ENCODE measurements at places on chromosomes 1 and 21.

GRCh38 chr1:219121679-219122078, 52.0 kb upstream of the LYPLAL1 start:
- no peak for DNase-seq

- DNase-seq: no peak
Measured at GRCh38 chr1:77370583-77371306, 88.9 kb downstream of the AK5 start.

GRCh38 chr1:187513190-187513589, 684.4 kb downstream of the PLA2G4A start:
- DNase-seq: no peak

GRCh38 chr1:41919764-41920397, 1.2 kb upstream of the HIVEP3 start:
- DNase-seq: peak; percentile 83

- no peak for DNase-seq
Measured at GRCh38 chr1:18012686-18013085, 94.9 kb upstream of the IGSF21 start.

GRCh38 chr1:201709564-201710295, 119.2 kb upstream of the IPO9 start:
- DNase-seq: peak; percentile 27

GRCh38 chr1:50979937-50980336, 9.9 kb downstream of the CDKN2C start:
- DNase-seq: no peak

DNA sequence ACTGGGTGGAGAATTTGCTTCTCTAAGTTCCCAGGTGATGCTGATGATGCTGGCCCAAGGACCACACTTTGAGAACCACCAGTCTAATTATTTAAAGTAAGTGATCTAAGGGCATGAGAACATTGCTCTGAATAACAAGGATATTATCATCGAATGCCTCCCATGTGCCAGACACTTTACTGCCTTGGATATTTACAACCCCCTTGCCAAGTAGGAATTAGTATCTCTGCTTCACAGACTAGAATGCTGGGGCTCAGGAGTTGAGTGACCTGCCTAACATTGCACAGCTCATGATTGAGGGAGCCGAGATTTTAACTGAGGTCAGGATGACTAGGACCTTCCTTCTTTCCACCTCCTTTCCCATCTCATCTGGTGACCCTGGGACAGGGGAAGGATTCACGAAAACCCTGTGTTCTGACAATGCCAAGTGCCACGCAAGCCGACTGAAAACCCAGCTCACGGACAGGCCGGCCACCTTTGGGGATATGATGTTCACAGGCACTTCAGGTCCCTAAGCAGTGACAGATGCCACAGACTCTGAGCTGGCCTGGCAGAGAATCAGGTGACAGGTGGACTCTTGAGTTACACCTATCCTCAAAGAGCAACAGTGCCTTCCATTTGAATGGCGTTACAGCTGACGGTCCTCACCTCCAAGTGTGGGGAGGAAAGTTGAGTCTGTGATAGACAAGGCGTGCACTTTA, 230.7 kb downstream of the TOMM20 start:
- DNase-seq: no peak

DNA sequence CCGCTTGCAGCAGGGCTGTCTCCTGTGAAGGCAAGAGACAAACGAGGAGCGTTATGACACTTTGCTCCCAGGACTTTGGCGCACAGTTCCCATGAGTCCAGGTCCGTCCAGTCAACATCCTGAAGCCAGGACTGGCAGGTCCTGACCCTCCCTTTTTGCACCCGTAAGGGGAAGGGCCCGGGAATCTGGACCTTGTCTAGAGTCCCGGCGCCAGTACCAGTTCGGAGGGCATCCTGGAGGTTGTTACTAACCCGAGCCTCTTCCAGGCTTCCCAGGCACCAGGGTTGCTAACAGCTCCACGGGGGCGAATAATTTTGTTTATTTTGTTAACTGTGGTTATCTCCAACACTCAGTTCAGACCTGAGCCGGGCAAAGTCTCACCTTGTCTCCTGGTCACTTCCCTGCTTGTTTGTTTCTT, 682 bp upstream of the RWDD3 start:
- DNase-seq: no peak

DNA sequence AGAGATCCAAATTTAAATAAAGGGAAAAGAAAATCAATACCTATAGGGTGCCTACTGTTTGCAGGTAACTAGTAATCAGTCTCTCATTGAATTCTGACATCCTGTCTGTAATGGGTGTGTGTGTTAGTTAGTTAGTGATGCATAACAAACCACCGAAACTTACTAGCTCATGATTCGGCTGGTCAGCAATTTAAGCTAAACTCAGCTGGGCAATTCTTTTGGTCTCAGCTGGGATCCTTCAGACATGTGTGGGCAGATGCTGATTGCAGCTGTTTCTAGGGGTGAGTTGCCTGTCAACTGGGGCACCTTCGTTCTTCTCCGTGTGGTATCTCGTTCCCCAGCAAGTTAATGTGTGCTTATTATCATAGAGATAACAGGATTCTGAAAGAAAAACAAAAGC, 40.2 kb upstream of the ZNF124 start:
- no peak for DNase-seq

DNA sequence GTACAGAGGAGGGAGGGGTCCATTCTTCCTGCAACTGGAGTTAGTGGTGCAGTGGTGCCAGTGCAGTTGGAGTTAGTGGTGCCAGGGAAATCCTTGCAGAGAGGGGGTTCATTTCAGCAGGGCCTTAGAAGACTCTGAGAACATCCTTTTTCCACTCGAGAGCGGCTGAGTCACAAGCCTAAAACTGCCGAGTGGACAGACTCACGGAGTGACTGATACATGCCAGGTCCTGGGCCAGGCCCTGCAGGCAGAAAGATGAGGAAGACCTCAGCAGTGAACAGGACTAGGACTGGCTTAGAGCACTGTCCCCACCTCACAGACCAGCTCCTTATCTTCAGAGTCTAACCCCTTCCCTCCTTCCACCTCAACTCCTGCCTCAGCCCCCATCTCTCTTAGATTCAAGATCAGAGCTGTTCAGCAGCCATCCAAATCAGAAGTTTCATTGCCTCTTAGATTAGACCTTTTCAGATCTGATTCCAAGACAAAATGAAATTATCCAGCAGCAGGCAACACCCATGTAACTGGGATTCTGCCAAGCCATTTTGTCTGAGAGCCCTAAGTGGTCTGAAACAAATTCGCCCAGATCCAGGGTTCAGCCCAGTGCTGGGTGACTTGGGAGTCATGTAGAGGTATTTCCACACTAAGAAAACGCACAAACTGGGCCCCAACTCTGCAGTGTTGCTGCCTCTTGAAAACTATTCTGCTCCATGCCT, 12.7 kb upstream of the IKBKE start:
- DNase-seq: no peak

DNA sequence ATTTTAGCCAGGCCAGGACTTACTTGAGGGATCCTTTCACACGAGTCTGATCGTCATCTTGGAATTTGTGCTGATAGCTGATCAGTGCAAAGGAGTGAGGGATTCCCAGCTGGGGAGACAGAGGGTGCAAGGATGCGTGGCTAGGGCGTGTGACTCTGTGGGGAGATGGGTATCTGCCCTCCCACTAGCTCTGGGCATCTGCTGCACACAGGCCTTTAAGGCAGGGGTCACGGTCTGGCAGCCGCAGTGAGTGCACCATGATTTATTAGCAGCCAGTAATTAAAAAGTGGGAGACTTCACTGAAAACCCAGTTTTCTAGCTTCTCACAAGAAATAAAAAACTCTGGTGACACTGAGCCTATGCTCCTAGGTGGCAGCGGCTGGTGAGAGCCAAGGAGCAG, 20.4 kb downstream of the THAP3 start:
- DNase-seq: no peak

DNA sequence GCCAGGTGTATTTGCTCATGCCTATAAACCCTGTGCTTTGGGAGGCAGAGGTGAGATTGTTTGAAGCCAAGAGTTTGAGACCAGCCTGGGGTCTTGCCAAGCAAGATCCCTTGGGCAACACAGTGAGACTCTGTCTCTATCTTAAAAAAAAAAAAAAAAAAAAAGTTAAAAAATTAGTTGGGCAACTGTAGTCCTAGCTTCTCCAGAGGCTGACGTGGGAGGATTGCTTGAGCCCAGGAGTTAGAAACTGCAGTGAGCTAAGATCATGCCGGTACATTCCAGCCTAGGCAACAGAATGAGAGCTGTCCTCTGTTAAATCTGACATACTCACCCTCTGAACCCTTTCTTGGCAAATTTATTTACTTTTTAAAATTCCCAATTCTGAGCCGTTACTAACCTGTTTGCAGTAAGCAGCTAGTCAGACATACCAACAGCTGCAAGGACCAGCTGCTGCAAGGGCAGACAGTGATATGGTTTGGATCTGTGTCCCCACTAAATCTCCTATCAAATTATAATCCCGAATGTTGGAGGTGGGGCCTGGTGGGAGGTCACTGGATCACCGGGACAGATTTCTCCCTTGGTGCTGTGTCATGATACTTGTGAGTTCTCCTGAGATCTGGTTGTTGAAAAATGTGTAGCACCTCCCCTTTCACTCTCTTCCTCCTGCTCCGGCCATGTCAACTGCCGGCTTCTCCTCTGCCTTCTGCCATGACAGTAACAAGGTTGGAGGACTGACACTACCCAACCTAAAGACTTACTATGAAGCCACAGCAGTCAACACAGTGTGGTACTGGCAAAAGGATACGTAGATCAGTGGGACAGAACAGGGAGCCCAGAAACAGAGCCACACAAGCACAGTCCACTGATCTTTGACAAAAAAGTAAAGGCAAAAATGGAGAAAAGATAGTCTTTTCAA, 10.6 kb downstream of the PARP1 start:
- no peak for DNase-seq

GRCh38 chr1:98325646-98326440, 335.7 kb upstream of the SNX7 start:
- no peak for DNase-seq

DNA sequence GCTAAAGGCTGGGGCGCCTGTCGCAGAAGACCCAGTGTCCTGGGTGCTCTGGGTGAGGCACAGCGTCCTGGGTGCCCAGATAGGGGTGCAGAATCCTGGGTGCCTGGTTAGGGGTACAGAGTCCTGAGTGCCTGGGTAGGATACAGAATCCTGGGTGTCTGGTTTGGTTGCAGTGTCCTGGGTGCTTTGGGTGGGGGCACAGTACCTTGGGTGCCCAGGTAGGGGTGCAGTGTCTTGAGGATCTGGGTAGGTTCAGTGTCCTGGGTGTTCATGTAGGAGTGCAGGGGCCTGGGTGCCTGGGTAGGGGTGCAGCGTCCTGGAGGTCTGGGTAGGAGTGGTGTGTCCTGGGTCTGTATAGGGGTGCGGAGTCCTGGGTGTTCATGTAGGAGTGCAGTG, 178.7 kb downstream of the CAMTA1 start:
- DNase-seq: no peak

- no peak for DNase-seq
Measured at GRCh38 chr21:37758982-37759381, 157.3 kb downstream of the KCNJ6 start.

GRCh38 chr1:55423376-55423775, 208.2 kb upstream of the USP24 start:
- no peak for DNase-seq

DNA sequence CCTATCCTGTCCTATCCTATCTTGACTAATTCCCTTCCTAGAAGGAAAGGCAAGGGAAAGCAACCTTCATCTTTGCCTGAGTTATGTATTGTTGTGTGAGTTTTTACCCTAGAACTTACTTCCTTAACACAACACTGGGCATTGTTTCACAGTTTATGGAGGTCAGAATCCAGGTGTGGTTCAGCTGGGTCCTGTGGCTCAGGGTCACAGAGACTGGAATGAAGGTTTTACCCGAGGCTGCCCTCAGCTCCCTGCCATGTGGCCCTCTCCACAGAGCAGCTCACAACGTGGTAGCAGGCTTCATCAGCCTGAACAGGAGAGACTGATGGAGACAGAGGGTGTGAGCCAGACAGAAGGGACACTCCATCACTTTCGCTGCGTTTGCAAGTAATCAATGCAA, 140.5 kb downstream of the FCRL5 start:
- DNase-seq: no peak

DNA sequence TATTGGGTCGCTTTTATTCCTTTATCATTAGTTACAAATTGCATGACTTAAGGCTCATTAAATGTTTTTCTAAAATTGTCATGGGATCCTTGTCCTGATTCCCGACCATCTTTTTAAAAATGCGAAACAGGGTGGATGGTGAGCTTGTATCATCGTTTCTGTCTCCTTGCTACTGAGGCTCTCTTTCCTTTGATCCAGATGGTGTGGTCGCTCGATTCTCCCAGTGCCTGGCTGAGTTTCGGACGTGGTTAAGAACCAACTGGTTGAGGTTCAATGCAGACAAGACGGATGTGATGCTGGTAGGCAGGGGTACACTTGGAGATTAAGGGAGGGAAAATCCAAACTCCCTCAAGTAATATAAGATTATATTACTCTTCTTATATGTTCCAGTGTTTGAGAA, 1.2 kb downstream of the MIER1 start:
- DNase-seq: no peak

- DNase-seq: peak; percentile 12
Measured at GRCh38 chr1:37793773-37794371, at the start of gene MANEAL. MANEAL (plus strand) TSS chr1:37793847; CDS start chr1:37794183, 336 bp downstream.

DNA sequence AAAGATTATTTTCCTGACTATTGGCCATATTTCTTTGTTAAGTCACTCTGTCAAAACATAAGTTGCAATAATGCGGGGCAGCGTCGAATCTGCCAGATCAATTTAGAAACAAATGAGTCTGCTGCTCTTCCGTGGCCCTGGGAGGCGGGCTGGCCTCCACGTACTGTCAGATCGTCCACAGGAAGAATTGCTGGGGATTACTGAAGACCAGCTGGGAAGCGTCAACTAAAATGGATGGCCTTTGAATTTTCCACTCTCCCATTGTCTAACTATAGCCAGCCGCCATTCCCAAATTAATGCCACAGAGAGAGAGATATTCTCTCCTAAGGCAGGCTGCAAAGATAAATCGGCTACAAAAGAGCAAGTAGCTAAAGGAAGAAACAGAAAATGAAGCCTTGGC, 560.2 kb downstream of the SMYD3 start:
- DNase-seq: no peak

DNA sequence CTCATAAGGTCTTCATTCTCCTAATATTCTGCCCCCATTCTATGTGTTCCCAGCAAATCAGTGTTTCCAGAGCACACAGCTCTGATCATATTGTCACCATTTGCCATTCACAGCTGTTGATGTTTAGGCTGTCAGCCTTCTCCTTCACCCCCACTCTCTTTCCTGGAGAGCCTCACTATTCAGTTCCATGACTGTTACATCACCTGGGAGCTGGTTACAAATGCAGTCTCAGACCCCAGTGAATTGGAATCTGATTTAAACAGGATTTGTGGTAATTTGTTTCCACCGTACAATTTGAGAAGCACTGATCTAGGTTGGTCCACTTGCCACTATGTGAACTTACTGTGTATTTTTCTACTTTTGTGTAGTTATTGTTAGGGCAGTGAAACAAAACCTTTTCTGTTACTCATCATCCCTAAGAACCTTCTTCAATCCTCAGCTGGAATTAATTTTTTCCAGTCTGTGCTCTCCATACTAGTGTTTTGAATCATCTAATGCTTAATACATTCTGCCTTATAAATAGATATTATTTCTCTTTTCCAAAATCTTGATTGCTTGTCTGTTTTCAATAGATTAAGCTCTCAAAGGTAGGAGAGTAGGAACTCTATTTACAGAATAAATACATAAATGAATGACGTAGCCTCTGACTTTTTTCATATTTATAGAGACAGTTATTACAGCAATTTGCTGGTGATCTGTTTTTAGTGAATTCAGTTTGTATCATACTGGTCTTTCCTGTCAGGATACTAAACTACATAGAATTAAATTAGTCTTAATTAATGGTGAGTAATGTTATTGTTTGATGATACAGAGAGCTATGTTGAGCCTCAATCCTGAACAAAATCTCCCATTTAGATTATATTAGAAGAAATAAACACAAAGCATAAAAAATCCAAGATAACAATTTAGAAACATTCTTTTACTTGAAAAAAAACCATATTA, 8.1 kb downstream of the SNX7 start:
- DNase-seq: no peak

- no peak for DNase-seq
Measured at GRCh38 chr1:53938136-53938830, 7.2 kb downstream of the IFT25 start.
